Activated CD4-positive, alpha-beta T cell treated with anti-CD3 and anti-CD28 coated beads, Interleukin-2, amount 50 U/mL, for 4 hours (primary cell): ENCODE measurements at places on chromosomes 6 and 20.

- DNase-seq = no peak
Observed at GRCh38 chr6:79410806-79411205, 126.4 kb downstream of the LCA5 start.

- no peak for DNase-seq
Observed at GRCh38 chr6:17483391-17484016, 90.1 kb downstream of the CAP2 start.

- DNase-seq = no peak
Observed at GRCh38 chr6:164166515-164166914, 752.0 kb downstream of the QKI start.

- no peak for DNase-seq
Observed at GRCh38 chr6:159594106-159594749, 98.8 kb downstream of the SOD2 start.

DNA sequence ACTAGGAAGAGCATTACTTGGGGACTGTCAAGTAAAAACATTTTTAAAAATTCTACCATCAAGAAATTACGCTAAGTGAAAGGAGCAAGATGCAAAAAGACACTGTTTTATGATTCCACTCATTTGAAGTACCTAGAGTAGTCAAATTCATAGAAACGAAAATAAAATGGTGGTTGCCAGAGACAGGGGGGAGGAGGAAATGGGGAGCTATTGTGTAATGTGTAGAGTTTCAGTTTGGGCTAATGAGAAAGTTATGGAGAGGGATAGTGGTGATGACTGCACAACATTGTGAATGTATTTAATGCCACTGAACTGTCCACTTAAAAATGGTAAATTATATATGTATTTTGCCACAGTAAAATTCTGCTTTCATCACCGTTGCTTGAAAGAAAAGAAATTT is 83.8 kb downstream of the UST start:
- no peak for DNase-seq

GRCh38 chr6:6808343-6808742 is 219.8 kb downstream of the LY86 start:
- DNase-seq = no peak

DNA sequence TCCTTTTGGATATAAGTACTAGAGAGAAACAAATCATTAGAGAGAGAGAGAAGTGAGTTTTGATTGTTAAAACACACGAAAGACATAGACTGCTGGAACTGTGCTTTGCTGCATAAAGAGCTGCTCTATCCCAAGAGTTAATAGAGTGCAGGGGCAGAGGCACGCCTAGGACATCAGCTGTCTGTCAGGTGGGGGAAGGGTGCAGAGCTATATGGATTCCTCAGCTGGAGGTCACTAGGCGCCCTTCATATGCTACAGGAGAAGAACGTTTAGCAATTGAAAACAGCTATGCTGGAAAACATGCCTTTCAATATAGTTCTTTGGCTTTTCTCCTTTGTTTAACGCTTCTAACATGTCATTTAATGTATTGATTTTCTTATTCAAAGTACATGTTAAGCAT is 169.0 kb upstream of the MCHR2 start:
- no peak for DNase-seq

- no peak for DNase-seq
Observed at GRCh38 chr20:32205110-32205842, 2.3 kb downstream of the PLAGL2 start.

DNA sequence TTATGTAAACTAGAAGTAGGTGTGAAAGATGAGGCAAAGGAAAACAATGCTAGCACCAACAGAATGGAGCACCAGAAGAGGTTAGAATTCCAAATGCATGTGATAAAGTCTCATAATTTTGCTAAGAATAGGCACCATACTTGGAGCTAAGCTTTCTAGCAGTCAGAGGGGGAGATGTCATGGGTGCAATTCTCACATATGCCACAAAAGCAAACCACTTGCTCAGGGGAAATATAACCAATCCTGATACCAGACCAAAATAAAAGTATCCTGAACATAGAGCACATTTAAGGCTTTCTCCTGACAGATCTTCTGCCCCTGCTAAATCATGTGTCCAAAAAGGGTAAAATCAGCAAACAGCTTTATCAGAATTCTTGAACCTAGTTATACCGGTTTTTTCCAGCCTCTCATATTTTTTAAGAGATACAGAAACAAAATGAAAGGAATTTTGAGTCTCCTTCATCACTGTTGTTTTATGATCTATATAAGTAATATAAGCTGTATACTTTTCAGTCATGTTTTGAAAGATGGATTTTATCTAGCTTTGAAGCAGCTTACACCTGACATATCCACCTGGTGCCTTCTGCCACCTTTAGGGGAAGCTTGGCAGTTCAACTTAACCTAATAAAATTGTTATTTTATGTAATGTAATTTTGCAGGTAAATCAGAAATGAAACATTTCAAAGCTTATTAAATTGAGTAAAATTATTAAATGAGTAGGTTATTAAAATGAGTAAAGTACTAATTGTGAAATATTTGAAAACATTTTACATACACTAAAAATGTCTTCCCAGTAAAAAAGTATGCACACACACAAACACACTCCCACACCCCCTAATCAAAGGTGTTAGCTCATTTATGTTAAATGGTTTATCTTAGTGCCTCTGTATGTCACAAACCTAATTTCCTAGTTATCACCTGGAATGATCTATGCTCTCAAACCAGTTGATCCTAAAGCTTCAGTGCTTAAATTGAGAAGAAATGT is 2.8 kb downstream of the SPO11 start:
- DNase-seq = no peak

DNA sequence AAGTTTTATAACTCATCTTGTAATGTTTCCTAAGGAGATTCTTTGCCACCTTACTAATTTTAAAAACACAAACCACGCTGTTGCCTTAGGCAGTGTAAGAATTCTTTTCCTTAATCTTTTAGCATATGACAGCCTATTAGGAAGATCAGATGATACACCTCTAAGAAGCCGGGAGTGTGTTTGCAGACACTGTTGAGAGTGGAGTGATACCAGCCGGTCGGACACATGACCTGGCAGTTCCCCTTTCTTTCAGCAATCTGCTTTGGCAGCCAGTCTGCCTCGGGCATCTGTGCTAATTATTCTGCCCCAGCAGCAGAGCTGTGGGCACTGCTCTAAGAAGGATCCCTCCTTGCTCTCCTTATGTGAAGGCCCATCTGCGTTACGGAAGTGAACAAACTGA is 50.9 kb downstream of the PLCB4 start:
- no peak for DNase-seq

DNA sequence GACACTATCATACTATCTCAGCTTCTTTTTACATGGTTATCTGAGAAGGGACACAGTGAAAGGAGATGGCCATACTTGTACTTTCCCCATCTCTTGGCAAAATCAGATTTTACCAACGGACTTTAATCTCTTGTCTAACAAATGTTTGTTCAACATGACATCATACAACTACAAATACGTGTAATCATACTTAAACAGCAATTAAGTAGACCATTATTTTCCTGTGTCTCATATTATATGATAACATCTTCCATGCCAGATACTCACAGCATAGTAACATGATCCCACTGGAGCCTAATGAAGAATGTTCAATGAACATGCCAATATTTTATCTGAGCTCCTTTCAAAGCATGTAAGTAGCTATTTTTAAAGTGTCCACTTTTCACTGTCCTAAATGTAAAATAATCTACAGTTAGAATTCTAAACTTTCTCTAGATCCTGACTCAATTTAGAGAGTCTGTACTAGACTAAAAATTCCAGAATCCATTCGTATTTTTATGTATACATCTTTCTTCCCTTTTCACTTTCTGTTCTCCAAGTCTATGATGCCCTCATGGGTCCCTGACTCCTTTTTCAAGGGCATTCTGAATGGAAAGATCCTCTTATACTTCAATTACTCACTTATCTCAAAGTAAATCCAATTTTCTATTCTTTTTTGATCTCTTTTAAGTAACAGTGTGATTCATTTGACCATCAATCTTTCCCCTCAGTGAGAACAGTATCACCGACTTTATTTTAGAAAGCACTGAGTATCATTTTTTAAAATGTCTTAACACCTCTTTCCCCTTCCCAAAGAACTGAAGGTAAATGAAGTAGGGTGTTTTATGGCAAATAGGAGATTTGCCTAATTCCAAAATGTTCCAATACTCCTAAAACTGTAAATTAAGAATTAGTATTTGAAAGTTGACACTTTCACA is 133.5 kb downstream of the CDK19 start:
- no peak for DNase-seq

DNA sequence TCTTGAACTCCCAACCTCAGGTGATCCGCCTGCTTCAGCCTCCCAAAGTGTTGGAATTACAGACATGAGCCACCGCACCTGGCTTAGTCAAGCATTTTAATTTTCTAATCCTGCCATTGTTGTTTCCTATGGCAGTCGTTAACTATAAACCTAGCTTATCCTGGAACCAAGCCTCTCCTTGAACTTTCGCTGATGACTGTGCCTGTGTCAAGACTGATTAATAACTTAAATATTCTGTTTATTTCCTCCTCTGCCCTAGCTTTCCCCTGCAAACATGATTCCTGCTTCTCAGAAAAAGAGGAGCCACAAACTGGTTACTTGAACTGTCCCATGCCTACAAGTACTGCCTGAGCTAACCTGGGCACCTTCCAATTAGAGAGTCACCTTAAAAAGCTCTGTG is 1.5 kb downstream of the VNN1 start:
- no peak for DNase-seq

GRCh38 chr20:29790510-29790909 is 1467.0 kb upstream of the DEFB115 start:
- DNase-seq = no peak

- DNase-seq = no peak
Observed at GRCh38 chr20:48986899-48987298, 59.2 kb upstream of the CSE1L start.

- DNase-seq = no peak
Observed at GRCh38 chr6:165922309-165922794, 245.3 kb downstream of the TBXT start.

DNA sequence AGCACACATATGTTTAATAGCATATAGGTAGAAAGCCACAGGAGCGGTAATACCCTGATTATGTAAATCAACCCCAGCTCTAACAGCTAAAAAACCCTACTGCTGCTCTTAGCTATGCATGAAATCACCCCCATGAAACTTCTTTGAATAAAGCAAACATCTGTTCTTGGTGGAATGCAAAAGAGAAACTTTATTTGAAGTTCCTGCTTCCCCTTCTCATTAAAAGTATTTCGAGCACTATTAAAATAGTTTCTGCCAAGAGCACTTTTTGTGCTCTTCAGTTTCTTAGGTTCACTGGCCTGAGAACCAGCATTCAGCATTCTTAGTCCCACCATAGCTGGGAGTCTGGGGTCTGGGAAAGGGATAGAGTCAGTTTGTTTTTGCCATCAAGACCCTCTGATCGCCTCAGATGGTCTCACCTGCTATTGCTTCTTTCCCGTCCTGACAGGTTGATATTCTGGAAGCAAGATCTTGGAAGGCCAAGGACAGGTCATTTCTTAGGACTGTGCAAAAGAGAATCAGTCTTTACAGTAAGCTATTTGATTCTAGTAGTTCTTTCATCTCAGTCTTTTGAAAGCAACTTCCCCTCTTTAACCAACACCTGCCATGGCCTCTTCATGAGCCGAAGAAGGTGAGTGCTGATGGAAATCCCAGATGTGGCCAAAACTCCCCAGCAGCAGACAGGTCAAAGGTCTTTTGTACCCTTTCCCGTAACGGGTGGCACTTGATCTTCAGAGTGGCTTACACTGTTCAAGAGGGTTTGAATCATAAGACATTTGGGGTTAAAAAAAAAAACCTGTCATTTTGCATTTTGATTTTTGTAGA is 76.5 kb upstream of the TMEM170B start:
- DNase-seq = no peak

DNA sequence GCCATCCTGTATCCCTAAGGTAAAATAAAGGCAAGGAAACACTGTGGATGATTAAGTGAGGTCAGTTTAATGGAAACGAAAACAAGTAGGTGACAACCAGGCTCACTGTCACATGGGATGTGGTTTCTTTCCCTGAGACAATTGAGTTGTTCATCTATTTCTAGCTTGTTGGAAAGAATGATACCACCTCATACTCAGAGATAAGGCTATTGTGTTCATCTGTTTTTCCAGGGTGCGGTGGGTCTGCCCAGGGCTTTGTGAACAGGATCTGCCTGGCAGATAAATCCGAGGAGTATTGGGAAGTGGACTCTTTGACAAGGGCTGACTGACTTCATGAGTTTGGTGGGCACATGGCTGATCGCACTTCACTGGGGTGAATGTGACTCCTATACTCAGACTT is 80.8 kb upstream of the TIAM2 start:
- DNase-seq = no peak

DNA sequence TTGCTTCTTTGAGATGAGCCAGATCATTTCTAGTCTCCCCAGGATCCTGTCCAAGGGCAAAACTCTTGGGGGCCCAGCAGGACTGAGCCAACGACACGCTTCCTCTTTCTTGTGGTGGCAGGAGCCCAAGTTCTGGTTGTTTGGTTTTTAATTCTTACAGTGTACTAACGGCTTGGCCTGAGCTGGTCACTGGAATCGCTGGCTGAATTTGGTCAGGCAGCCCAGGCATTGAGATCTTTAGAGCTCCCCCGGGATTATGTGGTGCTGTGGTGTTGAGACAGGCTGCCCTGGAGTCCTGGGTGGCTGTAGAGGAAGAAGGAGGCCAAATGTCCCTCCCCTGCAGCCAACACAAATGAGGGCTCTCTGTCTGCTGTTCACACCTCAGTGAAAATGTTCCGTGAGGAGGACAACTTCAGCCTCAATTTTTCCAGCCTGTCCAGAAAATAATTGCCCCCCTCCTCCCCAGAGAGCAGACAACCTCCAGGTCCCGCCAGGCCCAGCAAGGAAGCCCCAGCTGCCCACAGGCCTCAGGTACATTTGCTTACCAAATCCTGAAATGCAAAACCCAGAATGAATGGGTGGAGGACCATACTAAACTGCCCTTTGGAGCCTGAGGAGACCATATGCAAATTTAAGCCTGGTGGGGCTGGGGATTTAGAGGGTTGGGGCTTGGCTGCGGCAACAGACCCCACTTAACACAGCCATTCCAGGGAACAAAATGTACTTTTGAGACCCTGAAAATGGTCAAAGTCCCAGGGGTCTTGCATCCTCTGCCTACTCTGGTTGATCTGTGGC is 23.6 kb downstream of the BNIP5 start:
- DNase-seq = no peak

GRCh38 chr6:99739526-99739925 is 132.9 kb downstream of the PRDM13 start:
- DNase-seq = no peak

- DNase-seq = no peak
Observed at GRCh38 chr20:58339741-58340140, 30.2 kb downstream of the RAB22A start.

GRCh38 chr20:10654630-10655029 is 19.2 kb downstream of the JAG1 start:
- DNase-seq = no peak

DNA sequence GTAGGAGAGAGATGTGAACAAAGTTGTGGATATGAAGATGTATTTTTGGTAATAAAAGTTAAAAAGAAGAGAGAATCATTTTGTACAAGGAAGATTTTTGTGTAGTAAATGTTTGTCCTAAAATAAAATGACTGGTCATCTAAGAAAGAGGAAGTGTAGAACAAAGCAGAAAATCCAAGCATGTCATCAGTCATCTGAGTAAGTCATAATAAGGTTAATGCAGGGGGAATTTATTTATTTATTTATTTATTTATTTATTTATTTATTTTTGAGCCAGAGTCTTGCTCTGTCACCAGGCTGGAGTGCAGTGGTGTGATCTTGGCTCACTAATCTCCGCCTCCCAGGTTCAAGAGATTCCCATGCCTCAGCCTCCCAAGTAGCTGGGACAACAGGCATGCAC is 15.7 kb upstream of the CGA start:
- no peak for DNase-seq
